T follicular helper cell (primary cell): ENCODE measurements at places on chromosomes 4 and X.

GRCh38 chrX:57104921-57105398 is 16.4 kb downstream of the SPIN2B start:
- DNase-seq, result no peak

GRCh38 chrX:72366701-72367454 is 61.2 kb upstream of the CITED1 start:
- no peak for DNase-seq

DNA sequence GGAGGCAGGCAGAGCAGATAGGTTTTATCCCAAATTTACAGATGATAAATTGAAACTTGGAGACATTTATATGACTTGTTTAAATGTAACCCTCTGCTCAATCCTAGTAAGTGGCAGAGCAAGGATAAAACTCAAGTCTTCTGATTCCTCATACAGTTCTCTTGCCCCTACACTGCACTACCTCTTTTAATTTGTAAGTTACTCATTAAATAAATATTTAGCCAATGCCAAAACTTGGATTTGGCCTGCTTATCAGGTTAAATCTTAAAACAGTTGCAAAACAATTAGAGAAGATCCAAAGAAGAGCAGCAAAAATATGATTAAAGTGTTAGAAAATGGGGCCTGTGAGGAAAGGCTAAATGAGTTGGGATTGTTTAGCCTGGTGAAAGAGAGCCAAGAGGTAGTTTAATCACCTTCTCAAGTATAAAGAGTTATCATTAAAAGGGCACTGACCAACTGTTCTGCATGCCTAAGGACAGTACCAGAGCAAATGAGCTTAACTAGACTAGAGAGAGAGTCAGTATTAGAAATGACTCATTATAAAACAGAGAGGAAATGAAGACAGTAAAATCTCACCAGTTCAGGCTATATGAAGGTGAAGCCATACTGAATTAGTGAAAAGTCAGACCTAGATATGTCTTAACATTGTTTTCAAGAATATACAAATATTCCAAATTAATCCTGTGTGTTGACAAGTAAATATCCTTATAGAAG is 146.3 kb downstream of the GRIA3 start:
- no peak for DNase-seq

DNA sequence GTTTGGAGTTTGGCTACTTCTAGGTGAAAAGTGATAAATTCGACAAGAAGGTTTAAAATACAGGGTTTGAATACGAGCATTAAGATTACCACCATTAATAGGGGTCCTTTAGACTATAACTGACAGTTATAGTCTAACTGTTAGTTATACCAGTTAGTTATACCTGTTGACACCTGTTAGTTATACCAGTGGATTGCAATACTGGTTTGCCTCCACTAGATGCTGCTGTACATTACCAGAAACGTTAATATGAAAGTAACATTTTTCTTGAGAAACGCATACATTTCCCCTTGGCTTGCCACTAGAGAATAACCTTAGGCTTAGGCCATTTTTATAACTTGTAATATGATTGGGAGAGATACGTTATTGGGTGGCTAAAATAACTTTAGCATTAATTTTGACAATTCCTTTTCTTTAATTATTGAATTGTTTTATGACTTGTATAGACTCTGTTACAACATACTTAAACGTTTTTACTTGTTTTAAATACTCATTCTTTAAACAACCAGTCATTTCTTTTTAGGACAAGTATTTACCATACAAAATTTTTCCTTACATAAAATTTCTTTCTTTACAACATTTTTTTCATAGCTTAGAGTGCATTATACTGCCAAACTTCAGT is 911.2 kb downstream of the FSTL5 start:
- no peak for DNase-seq

DNA sequence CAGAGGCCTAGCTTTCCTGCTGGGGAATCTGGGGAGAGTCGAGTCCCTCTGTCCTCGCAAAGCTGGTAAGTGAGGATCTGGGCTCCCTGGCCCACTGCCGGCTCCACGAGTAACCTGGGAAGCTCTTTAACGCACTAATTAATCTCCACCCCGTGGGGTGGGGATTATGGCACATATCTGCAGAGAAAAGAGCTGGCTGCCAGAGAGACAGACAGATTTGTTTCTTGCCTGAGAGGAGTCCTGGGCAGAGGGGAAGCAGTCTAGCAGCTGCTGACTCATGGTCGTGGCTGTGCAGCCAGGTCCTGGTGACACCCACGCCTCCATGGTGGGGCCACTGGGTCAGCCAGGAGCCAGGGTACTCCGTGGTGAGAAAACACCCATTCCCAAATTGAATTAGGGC is 14.0 kb downstream of the SORCS2 start:
- DNase-seq, result no peak

- DNase-seq, result no peak
Observed at GRCh38 chr4:87624698-87625097, 16.4 kb downstream of the DSPP start.

GRCh38 chr4:150302553-150302952 is 224.3 kb downstream of the DCLK2 start:
- no peak for DNase-seq

DNA sequence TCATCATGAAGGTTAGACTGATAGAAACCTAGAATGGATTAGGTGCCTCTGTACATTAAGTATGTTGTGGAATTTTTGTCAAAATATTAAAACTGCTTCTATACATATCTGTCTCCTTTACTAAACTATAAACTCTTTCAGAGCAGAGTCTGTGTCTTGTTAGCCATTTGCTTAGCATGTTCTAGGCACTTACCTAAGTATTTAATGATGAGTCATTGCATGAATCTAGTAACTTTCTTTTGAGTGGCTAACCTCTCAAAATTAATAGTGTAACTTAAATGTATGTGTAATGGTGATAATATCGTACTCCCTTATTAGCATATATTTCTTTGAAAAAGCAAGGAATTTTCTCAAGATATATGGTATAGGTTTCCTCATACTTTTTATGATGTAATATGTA is 57.8 kb downstream of the RAP1GDS1 start:
- no peak for DNase-seq

- no peak for DNase-seq
Observed at GRCh38 chr4:71860643-71861042, 76.8 kb upstream of the GC start.
